ENCODE measurements at places on chromosomes 6 and 20.

GRCh38 chr6:12097791-12098190, 85.7 kb downstream of the HIVEP1 start:
- DNase-seq = no peak

DNA sequence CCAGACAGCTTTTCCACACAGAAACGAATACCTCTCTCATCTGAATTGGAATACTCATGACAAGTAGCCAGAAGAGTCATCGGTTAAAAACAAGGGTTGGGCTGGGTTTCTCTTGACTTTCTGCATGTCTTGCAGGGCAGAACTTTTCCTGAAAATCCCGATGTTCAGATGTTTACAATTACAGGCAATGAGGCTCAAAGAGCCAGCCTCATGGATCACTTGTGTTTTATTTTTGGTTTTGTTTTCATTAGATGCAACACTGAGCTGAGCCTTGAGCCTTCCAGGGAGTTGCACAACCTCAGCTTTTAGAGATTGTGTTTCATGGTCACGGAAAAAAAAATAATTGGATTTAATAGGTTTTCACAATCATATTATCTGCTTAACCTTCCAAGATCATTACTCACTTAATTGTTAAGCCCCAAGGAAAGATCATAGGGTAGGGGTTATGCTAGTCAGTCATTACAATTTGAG, 288.1 kb upstream of the PRDM1 start:
- DNase-seq = no peak

DNA sequence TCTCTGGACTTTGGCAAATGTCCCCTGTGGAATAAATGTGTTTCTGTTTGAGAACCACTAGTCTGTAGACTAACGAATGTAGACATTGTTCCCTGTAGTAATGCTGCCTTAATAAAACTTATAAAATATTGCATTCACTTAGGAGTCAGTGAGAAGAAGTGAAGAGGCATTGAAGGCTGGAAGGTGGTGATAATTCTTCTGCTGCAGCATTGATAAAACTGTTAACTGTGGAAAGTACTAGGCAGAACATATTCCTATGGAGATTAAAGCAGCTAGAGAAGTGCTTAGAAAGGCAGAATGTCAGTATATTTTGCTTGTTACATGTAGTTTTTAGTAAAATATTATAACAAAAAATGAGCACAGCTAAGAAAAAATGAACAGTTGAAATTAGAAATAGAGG, 4.8 kb downstream of the PGK2 start:
- no peak for DNase-seq

DNA sequence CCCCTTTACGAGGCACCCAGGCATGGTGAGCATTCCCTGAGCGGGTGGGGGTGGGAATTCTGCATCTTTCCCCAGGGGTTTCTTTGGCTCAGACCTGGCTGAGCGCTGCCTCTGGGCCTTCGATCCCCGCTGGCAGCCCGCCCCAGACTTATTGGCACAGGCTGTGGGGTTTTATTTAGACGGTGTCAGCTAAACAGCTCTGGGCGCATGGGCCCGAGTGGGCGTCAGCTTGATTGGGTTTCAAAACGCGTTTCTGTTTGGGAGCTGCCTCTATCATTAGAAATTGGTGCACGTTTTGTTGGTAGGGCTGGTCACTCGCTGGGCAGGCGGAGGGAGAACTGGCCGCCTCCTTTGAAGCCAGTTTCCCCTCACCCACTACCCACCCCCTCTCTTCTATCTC, 21.0 kb downstream of the PMEPA1 start:
- no peak for DNase-seq

DNA sequence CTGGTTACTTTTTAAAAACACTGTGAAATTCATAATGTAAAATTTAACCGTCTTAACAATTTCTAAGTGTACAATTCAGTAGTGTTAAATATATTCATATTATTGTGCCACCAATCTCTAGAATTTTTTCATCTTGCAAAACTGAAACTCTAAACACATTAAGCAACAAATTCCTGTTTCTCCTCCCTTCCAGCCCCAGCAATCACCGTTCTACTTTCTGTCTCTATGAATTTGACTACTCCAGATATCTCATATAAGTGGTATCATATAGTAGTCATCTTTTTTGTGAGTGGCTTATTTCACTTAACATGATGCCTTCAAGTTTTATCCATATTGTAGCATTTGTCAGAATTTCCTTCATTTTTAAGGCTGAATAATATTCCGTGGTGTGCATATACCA, 44.7 kb downstream of the RSPH3 start:
- DNase-seq = no peak

All from stimulated activated CD4-positive, alpha-beta T cell treated with anti-CD3 and anti-CD28 coated beads, TNF-alpha, amount 100 ng/mL, for 48 hours (primary cell).